ENCODE measurements at places on chromosomes 11 and 22.

DNA sequence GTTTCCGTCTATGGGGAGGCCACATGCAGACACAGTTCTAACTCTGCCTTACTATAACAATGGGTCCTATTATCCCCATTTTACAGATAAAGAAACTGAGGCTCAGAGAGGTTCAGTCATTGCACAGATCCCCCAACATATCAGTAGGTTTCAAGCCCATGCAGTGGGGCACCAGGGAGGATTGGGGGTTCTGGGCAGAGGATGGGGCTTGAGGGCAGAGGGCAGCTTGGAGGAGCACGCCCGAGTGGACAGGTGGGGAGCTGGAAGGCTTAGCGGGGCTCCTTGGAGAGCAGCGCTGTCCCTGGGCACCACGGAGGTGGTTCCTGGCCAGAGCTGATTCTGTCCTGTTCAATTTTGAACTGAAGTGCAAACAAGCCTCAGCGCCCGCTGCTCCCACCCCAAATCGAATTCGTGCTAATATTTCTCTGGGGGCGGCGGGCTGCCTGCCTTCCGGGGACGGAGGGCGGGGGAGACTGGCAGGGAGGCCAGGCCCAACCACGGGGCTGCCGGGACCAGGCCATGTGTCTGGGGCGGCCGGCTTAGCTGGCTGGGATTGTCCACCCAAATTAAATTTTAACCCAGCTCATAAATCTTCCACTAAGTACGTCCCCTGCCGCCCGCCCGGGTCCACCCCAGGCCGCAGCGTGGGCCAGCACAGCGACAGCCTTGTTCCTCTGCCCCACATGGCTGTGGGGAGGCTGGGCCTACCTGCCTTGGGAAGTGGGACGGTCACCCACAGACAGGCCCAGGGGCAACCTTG, 49.4 kb downstream of the FLRT1 start:
- no peak for DNase-seq

DNA sequence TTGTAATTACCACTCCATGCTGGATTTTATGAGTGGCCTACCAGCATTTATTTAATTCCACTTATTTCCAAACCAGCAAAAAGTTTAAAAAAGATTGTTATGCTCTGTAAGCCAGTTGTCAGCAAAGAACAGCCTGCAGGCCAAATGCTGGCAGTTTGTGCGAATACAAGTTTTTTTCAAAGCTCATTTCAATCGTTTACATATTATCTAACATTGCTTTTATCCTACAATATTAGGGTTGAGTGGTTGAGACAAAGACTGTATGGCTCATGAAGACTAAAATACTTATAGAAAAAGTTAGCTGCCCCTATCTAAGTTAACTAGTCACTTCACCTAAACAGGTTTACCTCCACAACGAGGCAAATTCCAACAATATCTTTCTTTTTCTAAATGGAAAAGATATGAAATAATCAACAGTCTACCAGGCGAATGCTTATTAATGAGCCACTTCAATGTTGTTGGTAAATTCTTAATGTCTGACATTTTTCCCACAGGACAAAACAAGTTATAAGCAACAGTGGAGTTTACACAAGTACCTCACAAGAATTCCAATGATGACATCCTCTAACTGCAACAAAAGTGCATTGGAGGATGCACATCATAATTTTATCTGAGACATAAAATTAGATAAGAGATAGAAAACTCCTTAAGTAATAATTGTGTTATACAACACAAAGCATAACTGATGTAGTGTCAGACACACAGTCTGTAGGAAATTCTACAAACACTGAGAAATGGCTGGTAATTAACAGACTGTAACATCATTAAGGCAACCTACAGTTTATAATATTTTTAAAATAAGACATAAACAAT, 35.8 kb upstream of the POU2AF2 start:
- DNase-seq, result no peak

- DNase-seq, result no peak
These were observed 18.2 kb downstream of the ST14 start for GRCh38 chr11:130177782-130178181.

DNA sequence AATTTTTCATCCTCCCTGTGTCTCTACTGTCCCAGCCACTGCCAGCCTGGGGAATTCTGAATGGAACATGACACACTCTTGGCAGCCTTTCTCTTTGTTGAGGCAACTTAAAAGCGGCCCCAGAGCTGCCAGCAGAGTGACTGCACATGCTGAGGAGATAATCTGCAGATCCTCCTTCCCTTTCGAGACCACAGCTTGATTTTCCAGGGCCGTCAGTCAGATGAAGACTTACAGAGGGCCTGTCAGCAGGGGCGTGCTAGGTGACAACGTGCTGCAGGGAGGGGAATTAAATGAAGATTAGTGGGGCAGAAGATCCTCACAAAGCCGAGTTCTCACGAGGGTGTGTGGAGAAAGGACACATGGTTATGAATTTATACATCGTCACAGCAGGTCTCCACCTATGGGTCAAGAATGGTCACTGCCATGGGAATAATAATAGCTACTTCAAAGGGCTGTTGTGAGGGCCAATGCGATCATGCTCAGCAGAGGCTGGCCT, 193.5 kb upstream of the PITPNB start:
- DNase-seq, result no peak

DNA sequence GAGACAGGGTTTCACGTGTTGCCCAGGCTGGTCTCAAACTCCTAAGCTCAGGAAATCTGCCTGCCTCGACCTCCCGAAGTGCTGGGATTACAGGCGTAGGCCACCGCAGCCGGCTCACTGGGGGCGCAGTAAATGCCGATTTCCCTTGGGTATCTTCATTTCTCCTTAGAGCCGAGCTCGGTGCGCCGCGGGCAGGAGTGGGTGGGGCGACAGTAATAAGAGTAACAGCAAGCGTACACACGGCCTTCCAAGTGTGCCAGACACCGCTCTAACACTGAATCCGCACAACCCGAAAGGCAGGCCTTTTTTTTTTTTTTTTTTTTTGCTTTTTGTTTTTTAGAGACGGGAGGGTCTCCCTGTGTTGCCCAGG, 500 bp upstream of the ADSL start:
- DNase-seq, result peak; percentile 41

- no peak for DNase-seq
These were observed 4.3 kb upstream of the NRIP3 start for GRCh38 chr11:9008011-9008550.

GRCh38 chr22:17065433-17065832, 19.4 kb upstream of the IL17RA start:
- DNase-seq, result no peak

DNA sequence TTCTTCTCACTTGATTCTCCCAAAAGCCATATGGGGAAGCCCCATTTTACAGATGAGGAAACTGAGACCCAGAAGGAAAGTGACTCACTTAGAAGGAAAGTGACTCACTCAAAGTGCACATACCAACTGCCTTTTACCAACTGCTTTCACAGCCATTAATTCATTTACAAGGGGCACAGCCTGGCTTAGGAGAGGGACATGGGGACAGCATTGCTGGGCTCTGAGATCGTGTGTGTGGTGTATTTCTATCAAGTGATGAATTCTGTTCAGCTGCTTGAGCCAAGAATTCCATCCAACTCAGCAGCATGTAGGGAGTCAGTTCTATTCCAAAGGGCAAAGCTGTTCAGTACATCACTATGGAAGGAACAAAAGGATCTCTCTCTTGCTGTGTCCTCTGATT, 23.5 kb upstream of the PAK1 start:
- no peak for DNase-seq

DNA sequence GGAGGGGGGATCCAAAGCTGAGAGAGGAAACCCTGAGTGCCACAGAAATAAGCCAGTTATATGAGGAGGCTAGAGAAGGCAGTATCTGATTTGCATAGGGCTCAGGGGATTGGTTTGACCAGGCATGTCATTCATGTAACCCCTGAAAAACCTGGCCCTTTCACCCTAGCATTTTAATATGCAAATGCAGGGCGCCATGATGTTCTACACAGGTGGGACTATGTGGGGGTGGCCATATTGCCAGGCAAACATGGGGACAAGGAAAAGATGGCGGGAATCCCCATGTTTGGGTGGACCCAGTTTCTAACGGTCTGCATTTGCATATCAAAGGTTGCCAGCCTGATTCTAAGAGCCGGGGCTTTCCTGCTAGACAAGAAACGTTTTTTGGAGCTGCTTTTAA, 27.2 kb downstream of the CSF2RB start:
- DNase-seq, result no peak

DNA sequence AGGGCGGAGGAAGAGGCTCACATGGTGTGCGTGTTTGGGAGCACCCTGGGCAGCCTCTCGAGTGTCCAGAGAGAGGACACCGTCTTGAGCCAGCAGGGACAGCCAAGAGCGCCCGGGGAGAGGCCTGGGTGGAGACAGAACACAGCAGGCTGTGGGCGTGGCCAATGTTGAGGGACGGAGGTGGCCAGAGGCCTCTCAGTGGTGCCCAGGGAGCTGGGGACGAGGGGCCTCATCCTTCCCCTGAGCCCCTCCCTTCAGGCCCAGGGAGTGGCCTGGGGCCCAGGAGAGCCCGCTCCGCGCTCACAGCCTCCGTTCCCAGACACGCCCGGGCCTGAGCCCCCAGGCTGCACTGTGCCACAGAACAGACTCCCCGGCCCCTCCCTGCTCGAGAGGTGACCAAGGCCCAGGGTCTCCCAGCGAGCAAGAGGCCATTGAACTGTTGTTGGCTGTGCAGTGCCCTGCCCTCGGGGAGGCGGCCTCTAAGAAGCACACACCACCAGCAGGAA, 48.4 kb downstream of the CDKN1C start:
- DNase-seq, result peak; percentile 10

- no peak for DNase-seq
These were observed 2.3 kb downstream of the CTSC start for GRCh38 chr11:88335284-88335683.

DNA sequence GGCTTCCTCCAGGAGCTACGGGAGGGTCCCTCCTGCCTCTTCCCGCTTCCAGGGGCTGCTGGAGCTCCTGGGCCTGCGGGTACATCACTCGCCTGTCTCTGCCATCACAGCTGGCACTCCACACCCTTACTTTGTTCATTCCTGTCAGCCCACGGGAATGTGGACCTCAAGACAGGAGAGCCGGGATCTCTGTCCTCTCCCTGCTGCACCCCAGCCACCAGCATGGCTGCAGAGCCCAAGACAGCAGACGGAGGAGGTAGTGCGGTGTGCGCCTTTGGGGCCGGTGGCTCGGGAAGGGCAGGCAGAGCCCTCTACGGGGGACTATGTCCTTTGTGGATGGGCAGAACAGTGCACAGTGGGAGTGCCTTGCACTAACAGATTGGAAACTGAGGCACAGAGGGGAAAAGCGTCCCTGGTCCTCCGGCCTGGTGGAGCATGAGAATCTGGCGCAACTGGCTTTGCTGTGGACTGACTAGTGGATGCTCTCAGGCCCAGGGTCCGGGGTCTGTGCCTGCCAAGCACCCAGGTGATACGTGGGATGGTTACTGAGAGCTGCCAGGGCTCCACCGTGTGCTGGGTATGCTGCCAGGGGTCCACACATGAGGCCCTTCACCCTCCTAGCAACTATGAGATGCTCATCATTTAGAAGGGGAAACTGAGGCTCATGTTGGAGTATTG, 47.3 kb downstream of the IGF2 start:
- DNase-seq, result no peak

GRCh38 chr11:45209891-45210699, 63.7 kb downstream of the PRDM11 start:
- no peak for DNase-seq

- peak; percentile 49 for DNase-seq
These were observed 13.1 kb downstream of the PLCB3 start for GRCh38 chr11:64264371-64264852.

- no peak for DNase-seq
These were observed 31.6 kb downstream of the UQCR10 start for GRCh38 chr22:29798801-29799200.

GRCh38 chr11:94521684-94522083, 9.4 kb downstream of the C11orf97 start:
- DNase-seq, result no peak

GRCh38 chr11:64846998-64847666, 2.7 kb upstream of the CDC42BPG start:
- DNase-seq, result peak; percentile 98

Measured in NCI-H1417 (cell line).